ENCODE measurements at places on chromosomes 6 and 20.

- DNase-seq, result no peak
Observed at GRCh38 chr6:87840324-87840723, 138.3 kb upstream of the AKIRIN2 start.

GRCh38 chr6:156508923-156509322 is 268.3 kb upstream of the ARID1B start:
- peak; percentile 0 for DNase-seq

DNA sequence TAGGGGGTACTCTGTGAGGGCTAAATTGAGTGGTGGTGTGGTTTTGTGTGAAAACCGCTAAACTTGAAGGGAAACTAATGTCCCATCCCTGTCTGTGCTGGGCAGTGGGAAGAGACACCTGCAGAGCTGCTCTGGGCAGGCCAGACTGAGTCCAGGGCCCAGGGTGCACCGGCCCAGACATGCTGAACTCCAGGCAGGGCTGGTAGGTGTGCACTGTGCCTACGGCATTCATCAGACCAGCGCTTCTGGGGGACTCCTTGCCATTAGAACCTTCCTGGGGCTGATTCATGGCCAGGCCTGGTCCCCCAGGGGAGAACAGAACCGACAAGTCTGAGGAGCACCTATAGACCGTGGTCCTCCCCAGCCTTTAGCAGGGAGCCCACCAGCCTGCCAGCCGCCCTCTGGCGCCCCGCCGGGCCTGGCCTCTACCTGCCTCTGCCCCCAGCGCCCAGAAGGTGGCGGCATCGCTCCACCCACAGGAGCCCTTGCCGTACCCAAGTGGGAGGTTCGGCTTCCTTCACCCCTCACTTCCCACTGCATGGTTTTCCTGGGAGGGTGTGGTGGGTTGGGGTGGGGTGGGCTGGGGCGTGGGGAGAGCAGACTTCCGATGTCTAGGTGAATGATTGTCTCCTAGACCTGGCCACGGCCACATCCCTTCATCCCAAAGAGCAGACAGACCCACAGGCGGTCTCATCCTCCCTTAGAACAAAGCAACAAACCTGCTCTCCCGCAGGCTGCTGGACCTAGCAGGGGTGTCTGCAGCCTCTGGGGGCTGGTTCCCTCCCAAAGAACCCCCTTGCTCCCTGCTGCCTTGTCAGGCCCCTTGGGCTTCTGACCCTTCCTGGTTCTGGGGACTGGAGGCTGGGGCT is 15.5 kb downstream of the CCDC167 start:
- no peak for DNase-seq

DNA sequence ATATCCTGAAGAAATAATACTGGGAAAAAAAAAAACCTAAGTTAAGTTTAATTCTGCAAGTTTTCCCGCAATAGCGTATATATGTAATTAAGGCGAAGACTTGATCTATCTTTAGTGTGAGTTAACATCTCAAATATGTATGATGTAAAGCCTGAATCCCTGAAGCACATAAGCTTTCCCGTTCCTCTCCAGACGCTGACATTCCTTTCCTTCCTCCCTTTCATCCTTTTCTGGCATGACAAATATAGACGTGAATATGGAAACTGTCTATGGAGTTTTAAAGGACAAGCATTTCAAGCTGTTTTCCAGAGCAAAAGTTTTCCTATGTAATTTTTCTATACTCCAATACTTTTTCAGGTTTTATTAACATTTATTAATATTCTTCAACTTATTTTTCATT is 637.0 kb downstream of the COL12A1 start:
- DNase-seq, result no peak

GRCh38 chr6:21327326-21328112 is 266.0 kb upstream of the SOX4 start:
- DNase-seq, result no peak

GRCh38 chr6:52190409-52190808 is 4.2 kb downstream of the IL17A start:
- DNase-seq, result no peak

GRCh38 chr6:71454056-71454455 is 165.4 kb downstream of the OGFRL1 start:
- DNase-seq, result no peak

GRCh38 chr6:108446629-108447150 is 114.0 kb upstream of the FOXO3 start:
- DNase-seq, result no peak

DNA sequence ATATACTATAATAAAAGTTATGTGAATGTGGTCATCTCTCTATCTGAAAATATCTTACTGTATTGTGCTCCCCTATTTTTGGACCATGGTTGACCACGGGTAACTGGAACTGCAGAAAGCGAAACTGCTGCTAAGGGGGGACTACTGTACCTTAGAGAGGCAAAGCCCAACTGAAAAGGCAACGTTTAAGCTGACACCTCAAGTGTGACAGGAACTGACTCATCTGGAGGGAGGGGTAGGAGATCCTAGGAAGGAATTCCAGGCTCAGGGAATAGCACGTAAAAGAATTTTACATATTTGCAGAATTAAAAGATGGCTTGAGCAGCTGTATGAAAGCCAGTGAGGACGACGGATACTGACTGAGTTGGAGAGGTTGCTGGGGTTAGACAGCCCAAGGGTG is 34.8 kb downstream of the ELOVL2 start:
- peak; percentile 41 for DNase-seq

GRCh38 chr6:22709803-22710202 is 140.4 kb downstream of the HDGFL1 start:
- no peak for DNase-seq

DNA sequence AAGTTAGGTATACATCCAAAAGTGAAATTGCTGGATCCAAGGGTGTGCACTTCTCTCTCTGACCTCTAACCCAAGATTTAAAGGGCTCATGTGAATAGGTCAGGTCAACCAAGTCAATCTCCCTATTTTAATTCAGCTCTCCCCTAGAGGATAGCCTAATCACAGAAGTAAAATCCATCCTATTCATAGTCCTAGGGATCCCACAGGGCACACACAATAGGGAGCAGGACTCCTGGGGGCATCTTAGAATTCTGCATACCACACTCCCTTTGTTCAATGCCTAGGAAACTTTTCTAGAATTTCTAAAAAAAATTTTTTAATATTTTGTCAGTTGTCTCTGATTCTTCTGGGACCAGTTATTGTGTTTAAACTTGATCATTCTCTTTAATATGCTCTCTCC is 35.1 kb downstream of the CST9L start:
- no peak for DNase-seq

GRCh38 chr20:37205794-37206193 is 26.4 kb upstream of the MROH8 start:
- no peak for DNase-seq

DNA sequence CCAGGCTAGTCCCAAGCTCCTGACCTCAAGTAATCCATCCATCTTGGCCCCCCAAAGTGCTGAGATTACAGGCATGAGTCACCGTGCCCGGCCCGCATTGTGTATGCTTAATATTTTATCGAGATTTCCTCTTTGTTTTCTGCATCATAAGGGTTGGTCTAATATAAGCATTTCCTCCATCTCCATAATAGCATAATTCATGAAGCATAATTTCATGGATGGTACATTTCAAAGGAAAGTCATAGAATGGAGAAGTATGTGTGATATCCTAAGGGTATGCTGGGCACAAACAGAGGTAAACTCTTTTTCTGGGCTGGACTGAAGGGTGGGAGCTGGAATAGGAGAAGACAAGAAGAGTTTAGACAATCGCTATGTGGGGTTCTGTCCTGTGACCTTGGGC is 17.5 kb upstream of the TIAM2 start:
- no peak for DNase-seq

- no peak for DNase-seq
Observed at GRCh38 chr6:90536520-90536919, 50.4 kb downstream of the MAP3K7 start.

- peak; percentile 11 for DNase-seq
Observed at GRCh38 chr6:164069350-164069990, 655.0 kb downstream of the QKI start.

All from HS-5 (cell line).